ENCODE measurements at places on chromosomes 11 and 22.

DNA sequence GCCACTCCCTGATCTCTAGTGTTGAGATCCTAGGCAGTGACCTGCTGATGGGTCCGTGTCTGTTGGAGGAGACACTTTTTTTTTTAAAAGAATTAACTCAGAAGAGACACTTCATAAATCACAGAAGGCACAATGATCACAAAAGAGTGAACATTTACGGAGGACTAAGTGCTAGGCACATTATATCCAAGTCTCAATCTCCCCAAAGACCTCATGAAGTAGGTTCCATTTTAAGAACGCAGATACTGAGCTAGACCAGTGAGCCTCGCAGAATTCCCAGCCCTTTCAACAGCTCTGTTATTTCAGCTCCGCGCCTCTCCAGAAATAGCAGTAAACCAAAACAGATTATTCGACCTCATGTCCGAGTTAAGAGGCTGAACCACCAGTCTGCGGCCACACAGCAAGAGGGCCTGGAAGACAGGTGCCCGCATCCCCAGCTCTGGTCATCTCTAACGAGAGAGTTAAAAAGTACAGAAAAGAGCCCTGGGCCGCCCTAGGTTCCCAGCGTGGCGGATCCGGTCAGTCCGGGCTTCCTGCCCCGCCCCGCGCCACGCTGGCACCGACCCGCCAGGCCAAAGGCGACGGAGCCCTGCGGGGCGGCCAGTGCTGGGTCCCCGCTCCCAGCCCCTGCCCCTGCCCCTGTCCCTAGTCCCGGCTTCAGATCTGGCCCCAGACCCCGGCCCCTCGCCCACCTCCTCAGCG lies 612 bp downstream of the XBP1 start:
- DNase-seq: no peak

- DNase-seq: no peak
Measured at GRCh38 chr11:68498321-68498720, 37.8 kb downstream of the PPP6R3 start.

DNA sequence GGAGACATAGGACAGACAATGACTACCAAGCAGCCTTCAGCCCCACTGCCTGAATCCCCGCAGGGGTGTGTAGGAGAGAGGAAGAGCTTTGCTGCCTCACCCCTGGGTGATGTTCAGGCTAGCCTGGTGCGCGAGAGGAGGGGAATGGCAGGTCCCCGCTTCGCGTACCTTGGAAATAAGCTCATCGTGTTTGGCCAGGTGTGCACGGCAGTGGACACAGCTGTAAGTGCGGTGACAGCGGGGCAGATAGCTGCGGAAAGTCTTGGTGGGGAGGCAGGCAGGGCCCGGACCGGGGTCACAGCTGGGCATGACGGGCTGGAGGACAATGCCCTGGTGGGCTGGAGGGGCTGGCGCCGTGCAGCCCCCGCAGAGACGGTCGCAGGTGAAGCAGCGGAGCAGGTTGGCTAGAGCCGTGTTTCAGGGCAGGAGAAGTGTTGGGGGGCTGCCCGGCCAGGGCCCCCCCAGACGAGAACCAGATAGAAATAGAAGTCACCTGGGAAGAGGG lies 2.9 kb downstream of the YPEL4 start:
- no peak for DNase-seq

GRCh38 chr11:119663279-119663678 lies 65.7 kb downstream of the NECTIN1 start:
- no peak for DNase-seq

DNA sequence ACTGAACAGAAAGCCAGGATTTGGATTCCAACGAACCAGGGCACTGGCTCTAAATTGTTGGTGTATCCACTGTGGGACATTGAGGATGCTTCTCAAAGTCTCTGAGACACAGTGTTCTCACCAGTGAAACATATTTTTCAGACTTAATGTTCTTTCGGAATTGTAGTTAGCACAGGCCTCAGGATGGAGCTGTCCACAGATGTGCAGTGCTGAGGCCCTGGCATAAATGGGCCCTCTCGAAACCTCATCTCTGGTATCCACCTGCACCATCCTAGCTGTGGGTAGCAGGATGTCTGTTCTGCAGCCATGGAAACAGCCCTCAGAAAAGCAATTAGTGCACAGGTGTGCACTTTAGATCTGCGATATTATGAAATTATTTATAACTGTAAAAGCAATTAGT lies 656.8 kb downstream of the TBC1D22A start:
- DNase-seq: no peak

DNA sequence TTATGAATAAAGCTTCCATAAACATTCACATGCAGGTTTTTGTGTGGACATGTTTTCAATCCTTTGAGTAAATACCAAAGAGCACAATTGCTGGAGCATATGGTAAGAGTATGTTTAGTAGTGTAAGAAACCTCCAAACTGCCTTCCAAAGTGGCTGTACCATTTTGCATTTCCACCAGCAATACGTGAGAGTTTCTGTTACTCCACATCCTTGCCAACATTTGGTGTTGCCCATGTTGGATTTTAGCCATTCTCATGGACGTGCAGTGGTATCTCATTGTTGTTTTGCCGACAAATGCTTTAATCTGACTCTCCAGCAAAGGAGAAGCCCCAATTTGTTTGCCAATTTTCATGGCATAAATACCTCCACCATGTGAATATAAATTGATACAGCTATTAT lies 103.9 kb upstream of the TMEM45B start:
- DNase-seq: no peak

DNA sequence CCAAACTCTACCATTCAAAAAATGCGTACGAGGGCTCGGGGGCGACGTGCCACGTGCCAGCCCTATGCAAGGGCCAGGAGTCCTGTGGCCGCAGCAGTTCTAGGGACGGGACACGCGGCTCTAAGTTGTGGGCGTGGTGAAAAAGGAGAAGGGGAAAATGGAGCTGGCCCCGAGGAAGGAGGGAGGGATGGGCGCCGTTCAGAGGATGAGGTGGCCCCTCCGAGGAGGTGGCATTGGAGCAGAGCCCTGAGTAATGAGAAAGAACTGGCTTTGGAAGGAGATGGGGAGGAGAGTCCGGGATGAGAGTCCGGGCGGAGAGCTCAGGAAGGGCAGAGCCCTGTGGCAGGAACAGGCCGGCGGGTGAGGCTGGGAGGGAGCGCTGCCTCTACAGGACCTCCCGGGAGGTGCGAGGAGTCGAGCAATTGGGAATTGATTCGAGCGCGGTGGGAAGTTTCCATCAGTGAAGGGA lies 21.0 kb downstream of the OTUB1 start:
- peak; percentile 18 for DNase-seq

- DNase-seq: no peak
Measured at GRCh38 chr22:42171417-42171816, 40.8 kb upstream of the CYP2D6 start.

DNA sequence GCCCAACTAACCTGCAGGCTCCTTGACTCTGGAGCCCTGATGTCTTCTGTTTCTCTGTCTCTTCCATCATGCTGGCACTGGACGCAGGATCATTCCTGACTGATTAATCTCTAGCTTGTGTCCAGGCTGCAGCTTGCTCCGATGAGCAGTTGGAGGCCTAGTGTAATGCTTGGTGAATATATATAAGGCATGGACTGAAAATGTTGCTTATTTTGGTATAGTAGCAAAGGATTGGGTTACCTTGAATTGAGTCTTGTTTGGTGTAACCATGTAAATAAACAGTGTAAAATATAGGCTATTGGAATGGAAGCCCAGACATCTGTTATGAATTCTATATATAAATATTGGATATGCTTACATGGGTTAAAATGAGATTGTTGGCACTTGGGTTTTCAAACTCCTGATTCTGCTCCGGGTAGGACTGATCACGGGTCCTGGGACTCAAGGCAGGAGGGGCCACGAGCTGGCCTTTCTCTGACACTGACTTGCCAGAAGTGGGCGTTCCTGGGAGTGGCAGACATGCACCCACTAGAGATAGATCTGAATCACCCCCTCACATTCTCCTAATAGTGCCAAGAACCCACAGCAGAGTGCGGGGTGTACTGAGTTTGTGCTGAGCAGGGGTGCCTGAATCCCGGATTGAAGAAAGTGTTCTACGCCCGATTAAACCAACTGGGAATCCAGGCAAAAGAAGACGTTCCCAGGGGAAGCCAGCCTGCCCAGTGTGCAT lies 25.8 kb downstream of the LRP5 start:
- DNase-seq: no peak

- no peak for DNase-seq
Measured at GRCh38 chr22:33639588-33640254, 280.6 kb downstream of the LARGE1 start.

DNA sequence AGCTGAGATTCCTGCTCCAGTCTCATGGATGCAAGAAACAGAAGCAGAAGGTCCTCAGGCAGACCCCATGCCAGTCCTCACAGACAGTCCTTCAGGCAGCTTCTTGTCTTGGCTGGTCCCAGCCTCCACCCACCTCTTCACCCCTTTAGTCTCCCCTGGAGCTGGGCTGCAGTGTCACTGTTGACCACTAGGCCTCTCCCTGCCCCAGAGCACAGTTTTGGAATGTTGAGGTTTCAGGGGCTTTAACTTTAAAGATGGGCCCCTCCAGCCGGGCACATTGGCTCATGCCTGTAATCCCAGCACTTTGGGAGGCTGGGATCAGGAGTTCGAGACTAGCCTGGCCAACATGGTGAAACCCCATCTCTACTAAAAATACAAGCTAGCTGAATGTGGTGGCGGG lies 39.5 kb upstream of the GCAT start:
- DNase-seq: no peak

GRCh38 chr11:124863826-124864165 lies 1.4 kb upstream of the ROBO3 start:
- DNase-seq: no peak

DNA sequence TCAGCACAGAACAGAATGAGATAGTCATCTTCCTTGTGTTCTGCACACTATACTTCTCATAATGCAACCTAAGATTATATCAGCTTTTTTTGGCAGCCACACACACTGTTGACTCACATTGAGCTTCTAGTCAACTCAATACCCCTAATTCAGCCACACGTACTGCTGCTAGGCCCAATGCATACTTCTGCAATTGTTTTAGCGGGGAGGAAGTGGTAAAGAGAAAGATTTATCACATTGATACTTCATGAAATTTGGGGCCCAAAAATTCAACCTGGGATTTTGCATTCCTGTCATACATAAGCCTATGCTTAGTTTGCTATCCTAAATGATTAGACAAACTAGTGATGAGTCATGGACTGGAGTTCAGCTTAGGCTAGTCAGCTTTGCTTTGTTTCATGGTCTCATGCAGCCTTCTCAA lies 8.6 kb upstream of the UPB1 start:
- no peak for DNase-seq

- DNase-seq: no peak
Measured at GRCh38 chr22:49295851-49296560, 531.7 kb downstream of the BRD1 start.

- no peak for DNase-seq
Measured at GRCh38 chr11:78808923-78809322, 234.3 kb upstream of the NARS2 start.

- DNase-seq: no peak
Measured at GRCh38 chr11:65295001-65295400, 19.7 kb upstream of the CDC42EP2 start.

DNA sequence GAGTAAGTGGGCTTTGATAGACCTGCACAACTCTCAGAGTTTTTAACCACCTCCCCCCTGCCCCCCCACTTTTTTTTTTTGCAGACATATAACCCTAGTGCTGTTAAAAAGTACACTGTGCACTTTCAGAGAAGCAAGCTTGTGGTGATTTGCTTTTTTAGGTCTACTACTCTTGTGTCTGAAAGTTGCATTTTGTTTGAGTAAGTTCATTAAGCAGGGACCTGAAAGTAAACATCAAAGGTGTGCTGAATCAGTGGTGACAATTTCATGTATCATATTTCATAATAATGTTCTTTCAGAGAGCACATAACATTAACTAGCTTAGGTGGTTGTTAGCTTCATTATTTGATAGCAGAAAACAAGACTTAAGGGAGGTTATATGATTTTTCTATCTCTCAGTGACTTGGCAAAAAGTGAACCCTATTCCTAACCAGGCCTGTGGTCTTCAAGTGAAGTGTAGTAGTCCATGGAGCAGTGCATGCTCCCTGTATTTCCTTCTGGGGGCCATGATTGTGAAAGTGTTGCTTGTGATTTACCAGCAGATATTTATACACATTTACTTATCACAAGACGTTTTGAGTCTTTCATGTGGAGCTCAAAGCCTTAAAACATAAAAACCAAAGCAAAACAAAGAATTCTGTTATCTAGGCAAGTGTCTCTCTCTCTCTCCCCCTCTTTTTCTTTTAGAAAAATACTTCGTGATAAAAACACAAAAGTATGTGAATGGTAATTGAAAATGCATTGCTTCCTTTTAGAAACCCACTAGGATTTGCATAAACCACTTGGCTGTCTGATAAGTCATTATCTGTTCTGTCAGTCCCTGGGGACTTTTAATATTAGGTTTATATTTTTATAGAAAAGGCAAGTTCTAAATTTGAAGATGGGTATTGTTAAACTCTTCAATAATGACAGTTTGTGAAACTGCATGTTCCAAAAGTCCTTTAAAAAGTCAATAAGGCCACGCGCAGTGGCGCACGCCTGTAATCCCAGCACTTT lies 7.5 kb upstream of the RAG2 start:
- DNase-seq: no peak

GRCh38 chr22:32823024-32823730 lies 21.7 kb downstream of the TIMP3 start:
- no peak for DNase-seq

- DNase-seq: no peak
Measured at GRCh38 chr11:26947379-26947844, 46.5 kb upstream of the FIBIN start.

- no peak for DNase-seq
Measured at GRCh38 chr11:4654635-4655369, 11.0 kb downstream of the OR51E1 start.

DNA sequence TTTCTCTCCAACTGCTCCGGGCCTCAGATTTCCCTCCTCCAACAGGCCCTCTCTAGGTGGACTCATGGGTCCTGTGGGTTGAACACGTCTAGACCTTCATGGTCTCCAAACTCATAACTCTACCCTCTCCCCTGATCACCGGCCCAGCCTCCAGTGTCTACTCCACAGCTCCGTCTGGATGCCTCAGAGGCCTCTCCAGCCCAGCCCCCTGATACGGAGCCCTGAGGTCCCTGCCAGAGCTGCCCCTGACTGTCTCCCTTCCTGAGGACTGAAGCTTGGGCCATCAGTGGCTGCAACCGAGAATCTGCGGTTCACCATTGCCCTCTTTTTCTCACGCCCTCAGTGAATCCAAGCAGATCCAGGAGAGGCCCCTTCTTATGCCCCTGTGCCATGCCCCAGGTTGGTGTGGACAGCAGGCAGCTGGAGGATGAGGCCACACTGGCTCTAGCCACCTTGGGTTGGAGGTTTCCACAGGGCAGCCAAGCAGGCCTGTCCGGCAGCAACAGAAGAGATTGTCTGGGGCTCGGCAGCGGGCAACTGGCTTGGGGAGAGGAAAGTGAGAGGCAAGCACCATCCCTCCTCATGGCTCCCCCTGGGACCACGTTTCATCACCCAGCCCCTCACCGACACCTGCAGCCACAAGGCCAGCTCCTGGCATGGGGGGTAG lies 104.6 kb upstream of the FGF3 start:
- DNase-seq: no peak

DNA sequence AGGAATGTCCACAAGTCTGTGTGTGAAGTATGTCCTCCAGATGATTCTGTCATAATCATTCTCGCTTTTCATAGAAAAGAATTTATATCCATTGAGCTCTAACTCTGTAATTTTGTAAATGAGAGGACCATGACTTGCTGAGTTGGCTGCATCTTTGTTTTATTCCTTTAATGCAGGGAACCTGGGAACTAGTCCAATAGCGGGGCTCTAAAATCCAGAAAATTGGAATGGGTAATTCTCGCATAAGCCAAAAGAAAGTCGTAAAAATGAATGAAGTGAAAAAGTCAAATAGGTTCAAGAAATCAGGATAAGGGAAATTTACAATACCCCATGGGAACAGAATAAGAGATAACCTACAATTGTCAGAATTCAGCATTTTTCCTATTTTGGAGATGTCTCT lies 232.5 kb downstream of the RAB38 start:
- no peak for DNase-seq
